ENCODE measurements at places on chromosomes 3 and 15. TPM values are rescaled to one million over a fixed set of nuclear protein-coding genes. Genes with fewer than 3 reads are reported as not detected.

GRCh38 chr15:83365370-83365938, 81.0 kb upstream of the BNC1 start:
- no peaks in the 10 kb centered on the region for H3K36me3 ChIP-seq
- H3K4me1 ChIP-seq = peaks cover 20% of the 10 kb centered on the region
- H3K27ac ChIP-seq = no peak overlapping the region
- no peaks in the 10 kb centered on the region for H3K27me3 ChIP-seq
- peak overlapping the region; percentile 55 for H3K4me3 ChIP-seq
- DNase-seq = no peak

DNA sequence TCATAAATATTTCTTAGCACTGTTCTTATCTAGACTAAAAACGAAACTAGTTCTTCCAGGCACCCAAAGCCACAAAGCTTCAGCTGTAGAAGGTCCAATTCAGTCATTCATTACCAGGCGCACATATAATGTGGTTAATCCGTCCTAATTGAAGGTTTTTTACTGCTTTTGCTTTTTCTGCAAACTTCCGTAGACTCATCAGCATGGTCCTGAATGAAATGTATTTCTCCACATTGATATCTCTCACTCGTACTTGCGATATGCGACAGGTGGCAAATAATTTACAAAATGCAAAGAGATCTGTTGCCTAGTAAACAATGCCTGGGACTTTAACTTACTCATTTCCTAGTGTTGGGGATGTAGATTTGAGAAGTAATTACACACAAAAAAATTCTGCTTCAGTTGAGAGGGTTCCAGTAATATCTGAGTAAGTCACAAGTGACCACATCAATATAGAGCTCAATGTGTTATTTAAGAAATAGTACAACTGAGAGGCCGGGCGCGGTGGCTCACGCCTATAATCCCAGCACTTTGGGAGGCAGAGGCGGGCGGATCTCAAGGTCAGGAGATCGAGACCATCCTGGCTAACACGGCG, 75.0 kb upstream of the MBNL1 start:
- no peaks in the 10 kb centered on the region for H3K4me1 ChIP-seq
- H3K4me3 ChIP-seq = no peak overlapping the region
- no peaks in the 10 kb centered on the region for H3K27me3 ChIP-seq
- peak overlapping the region; percentile 42 for H3K27ac ChIP-seq

GRCh38 chr15:67331676-67332075, 77.1 kb downstream of the IQCH start:
- no peaks in the 10 kb centered on the region for H3K36me3 ChIP-seq
- no peaks in the 10 kb centered on the region for H3K27me3 ChIP-seq
- no peaks in the 10 kb centered on the region for H3K4me1 ChIP-seq

DNA sequence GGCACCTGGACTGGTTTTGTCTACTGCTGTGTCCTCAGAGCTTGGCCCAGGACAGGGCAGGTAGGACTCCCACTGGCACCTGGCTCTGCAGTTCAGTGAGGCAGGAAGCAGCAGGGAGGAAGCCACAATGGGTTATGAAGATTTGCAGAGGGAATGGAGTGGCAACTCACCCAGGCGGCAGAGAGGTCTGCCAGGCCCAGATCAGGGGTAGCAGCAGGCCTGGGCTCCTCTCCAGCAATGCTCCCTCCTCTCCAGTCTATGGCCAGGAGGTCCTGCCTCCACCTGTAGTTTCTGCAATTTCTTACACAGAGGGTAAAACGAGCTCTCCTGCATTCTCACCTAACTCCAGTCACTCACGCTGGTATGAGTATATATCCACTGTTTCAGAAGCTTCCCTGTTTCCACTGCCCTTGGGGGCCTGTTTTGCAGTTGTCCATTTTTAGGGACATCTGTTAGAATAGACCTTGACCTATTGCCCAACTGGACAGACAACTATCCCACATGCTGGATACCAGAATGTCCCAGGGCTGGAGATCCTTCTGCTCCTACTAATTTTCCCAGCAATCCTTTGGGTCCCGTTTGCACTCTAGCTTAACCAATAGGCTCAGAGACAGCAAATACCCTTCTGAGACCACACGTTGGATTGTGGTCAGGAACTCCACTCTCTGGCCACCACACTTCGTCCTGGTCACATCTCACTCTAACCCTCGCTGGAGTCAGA, 35.2 kb downstream of the HMCES start:
- DNase-seq = no peak
- no peaks in the 10 kb centered on the region for H3K36me3 ChIP-seq
- H3K4me3 ChIP-seq = peak overlapping the region; percentile 96
- peak overlapping the region; percentile 90 for H3K27ac ChIP-seq
- H3K4me1 ChIP-seq = peaks cover 42% of the 10 kb centered on the region

DNA sequence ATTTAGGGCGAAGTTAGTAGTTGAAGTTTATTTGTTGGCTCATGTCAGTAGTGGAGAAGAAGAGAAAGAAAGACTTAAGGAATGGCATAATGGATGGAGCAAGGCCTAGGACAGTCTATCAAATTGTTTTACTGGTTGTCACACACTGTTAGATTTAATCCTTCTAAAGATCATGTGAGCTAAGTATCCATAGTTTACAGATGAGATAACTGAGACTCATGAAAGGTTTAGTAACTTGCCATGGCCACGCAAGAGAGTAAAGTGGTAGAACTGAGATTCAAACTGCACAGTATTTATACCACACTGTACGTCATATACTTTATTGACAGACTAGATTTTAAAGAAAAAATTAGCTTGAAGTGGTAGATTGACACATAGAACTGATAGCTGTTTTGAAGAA, 11.4 kb downstream of the SPRED1 start:
- no peak overlapping the region for H3K27ac ChIP-seq
- no peaks in the 10 kb centered on the region for H3K4me1 ChIP-seq
- no peaks in the 10 kb centered on the region for H3K36me3 ChIP-seq
- DNase-seq = no peak

- no peak overlapping the region for H3K4me3 ChIP-seq
- no peaks in the 10 kb centered on the region for H3K4me1 ChIP-seq
- no peak overlapping the region for H3K27ac ChIP-seq
- H3K36me3 ChIP-seq = no peaks in the 10 kb centered on the region
Observed at GRCh38 chr15:45550436-45550835, 27.9 kb upstream of the SLC30A4 start.

The ZDHHC23 gene
- 1.4 TPM for total RNA-seq

DNA sequence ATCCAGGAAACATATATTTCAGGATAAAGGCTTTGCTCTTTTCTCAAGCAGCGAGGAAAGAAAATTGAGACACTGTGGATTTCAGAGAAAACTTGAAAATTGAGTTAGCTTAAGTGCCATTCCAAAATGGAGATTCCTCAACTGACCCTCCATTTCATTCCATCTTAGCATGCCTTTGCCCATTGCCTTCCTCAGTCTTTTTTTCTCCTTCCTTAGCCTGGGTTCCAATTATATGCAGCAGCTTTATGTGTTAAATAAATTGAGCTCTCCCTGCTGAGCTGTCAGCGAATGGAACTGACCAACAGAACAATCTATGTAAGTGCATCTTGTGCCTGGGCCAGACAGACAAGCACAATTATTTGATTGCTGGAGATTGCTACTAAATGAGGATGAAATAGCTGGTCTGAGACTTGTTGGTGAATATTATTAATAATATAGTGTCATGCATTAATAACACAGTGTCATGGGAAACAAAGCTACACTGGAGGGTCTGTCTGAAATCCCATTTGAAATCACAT, 6.9 kb upstream of the DNAJC19 start:
- H3K4me1 ChIP-seq = no peaks in the 10 kb centered on the region
- H3K27me3 ChIP-seq = no peaks in the 10 kb centered on the region
- H3K27ac ChIP-seq = no peak overlapping the region
- no peak overlapping the region for H3K4me3 ChIP-seq
- H3K36me3 ChIP-seq = no peaks in the 10 kb centered on the region

- H3K36me3 ChIP-seq = no peaks in the 10 kb centered on the region
- H3K27ac ChIP-seq = no peak overlapping the region
- peaks cover 15% of the 10 kb centered on the region for H3K4me1 ChIP-seq
Observed at GRCh38 chr3:169041677-169042171, 621.8 kb downstream of the MECOM start.

DNA sequence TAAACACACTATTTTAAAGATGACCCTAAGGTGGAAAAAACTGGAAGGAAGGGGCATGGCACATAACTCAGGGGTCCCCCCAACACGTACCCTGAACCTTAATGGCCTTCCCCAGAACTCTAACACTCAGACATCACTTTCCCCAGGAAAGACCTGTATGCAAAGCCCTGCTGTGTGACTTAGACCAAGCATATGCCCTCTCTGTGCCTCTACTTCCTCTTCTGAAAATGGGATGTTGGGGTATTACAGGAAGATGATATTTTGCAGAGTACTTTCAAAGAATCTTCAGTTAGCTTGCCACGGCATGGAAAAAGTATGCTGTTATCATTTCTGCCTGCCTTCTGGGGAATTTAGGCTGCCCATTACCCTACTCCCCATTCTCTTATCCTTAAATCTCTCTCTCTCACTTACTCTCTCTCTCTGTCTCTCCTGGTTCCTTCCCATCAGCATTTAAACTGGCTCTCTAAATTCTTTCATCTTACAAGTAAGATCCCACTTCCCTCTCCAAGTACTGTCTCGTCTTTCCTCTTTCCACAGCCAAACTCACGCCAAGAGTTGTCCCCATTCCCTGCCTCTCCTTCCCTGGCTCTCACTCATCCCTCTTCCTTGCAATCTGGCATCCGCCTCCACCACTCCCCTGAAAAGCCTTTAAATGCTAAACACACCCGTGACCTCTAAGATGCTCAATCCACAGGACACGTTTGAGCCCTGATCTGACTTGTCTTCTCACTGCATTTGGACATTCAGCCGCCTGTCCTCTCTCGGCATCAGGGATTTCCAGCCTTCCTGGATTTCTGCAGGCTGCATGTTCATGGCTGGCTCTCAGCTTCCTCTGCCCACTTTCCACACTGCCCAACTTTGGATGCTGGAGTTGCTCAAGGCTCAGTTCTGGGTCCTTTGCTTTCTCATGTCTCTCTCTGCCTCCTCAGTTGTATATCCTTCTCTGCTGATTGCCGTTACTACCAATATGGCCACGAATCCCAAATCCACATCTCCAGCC, 7.5 kb upstream of the INSYN1 start:
- no peak overlapping the region for H3K27ac ChIP-seq
- H3K36me3 ChIP-seq = no peaks in the 10 kb centered on the region
- no peaks in the 10 kb centered on the region for H3K27me3 ChIP-seq
- DNase-seq = no peak
- peaks cover 4% of the 10 kb centered on the region for H3K4me1 ChIP-seq
- no peak overlapping the region for H3K4me3 ChIP-seq

DNA sequence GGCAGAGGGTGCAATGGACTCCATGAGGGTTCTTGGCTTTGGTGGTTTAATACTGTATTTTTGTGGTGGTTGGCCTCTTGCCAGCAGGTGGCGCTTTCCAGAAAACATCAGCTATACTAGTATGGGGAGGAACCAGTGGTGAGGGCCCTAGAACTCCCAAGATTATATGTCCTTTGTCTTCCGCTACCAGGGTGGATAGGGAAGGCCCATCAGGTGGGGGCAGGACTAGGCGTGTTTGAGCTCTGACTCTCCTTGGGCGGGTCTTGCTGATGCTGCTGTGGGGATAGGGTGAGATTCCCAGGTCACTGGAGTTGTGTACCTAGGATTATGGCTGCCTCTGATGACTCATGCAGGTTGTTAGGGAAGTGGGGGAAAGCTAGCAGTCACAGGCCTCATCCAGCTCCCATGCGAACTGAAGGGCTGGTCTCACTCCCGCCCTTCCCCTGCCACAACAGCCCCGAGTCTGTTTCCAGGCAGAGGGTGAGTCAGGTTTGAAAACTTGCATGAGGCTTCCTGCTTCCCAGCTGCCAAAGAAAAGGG, 357.7 kb downstream of the OTOL1 start:
- no peak overlapping the region for H3K4me3 ChIP-seq
- no peaks in the 10 kb centered on the region for H3K36me3 ChIP-seq
- H3K27me3 ChIP-seq = no peaks in the 10 kb centered on the region
- no peak for DNase-seq

GRCh38 chr3:52843108-52843865, 8.5 kb upstream of the MUSTN1 start:
- H3K27me3 ChIP-seq = no peaks in the 10 kb centered on the region
- no peak overlapping the region for H3K4me3 ChIP-seq
- no peaks in the 10 kb centered on the region for H3K36me3 ChIP-seq
- H3K4me1 ChIP-seq = no peaks in the 10 kb centered on the region

- no peak for DNase-seq
- H3K4me1 ChIP-seq = peaks cover 13% of the 10 kb centered on the region
- no peaks in the 10 kb centered on the region for H3K27me3 ChIP-seq
- H3K4me3 ChIP-seq = no peak overlapping the region
Observed at GRCh38 chr3:38143511-38143910, 5.0 kb downstream of the MYD88 start.

The HMCES gene
- 32.7 TPM for total RNA-seq

The DIPK2A gene
- 40.1 TPM for total RNA-seq

GRCh38 chr15:73393336-73393735, 24.6 kb upstream of the HCN4 start:
- no peaks in the 10 kb centered on the region for H3K36me3 ChIP-seq
- no peaks in the 10 kb centered on the region for H3K4me1 ChIP-seq
- H3K27ac ChIP-seq = no peak overlapping the region
- H3K27me3 ChIP-seq = no peaks in the 10 kb centered on the region
- H3K4me3 ChIP-seq = no peak overlapping the region

The FBLN2 gene
- 122 TPM for total RNA-seq

- no peaks in the 10 kb centered on the region for H3K27me3 ChIP-seq
- DNase-seq = no peak
- H3K27ac ChIP-seq = no peak overlapping the region
- no peak overlapping the region for H3K4me3 ChIP-seq
- H3K36me3 ChIP-seq = no peaks in the 10 kb centered on the region
Observed at GRCh38 chr3:133881492-133881891, 14.2 kb downstream of the RAB6B start.

The VEPH1 gene
- not detected for total RNA-seq

GRCh38 chr3:183895774-183896173, 11.1 kb upstream of the PARL start:
- no peak for DNase-seq
- no peaks in the 10 kb centered on the region for H3K4me1 ChIP-seq
- H3K4me3 ChIP-seq = no peak overlapping the region
- H3K36me3 ChIP-seq = no peaks in the 10 kb centered on the region
- no peaks in the 10 kb centered on the region for H3K27me3 ChIP-seq

The HSPBAP1 gene
- 3.4 TPM for total RNA-seq

DNA sequence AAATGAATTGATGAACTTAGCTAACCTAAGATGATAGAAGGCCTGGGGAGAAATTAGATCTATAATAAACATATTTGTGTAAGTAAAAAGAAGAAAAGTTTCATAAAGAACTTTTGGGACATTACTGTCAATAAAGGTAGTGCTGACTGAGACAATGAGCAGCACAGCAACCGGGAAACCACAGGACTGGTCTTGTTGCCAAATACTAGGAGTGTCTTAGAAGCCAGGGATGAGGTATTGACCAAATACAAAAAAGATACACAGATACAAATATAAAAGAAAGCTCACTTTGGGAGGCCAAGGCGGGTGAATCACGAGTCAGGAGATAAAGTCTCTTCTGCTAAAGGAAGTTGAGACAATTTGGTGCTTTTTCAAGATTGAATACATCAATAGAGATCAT, 362.4 kb upstream of the ZNF385D start:
- no peak overlapping the region for H3K4me3 ChIP-seq
- no peaks in the 10 kb centered on the region for H3K36me3 ChIP-seq
- no peaks in the 10 kb centered on the region for H3K4me1 ChIP-seq
- no peaks in the 10 kb centered on the region for H3K27me3 ChIP-seq

Data from esophagus squamous epithelium (tissue), 5 donors.